ENCODE measurements at places on chromosomes 16 and 17. TPM values are rescaled to one million over a fixed set of nuclear protein-coding genes. Genes with fewer than 3 reads are reported as not detected.

The GGA2 gene
- total RNA-seq = 38.8 TPM

The VAT1L gene
- 19.0 TPM for total RNA-seq

The ZNF19 gene
- 8.6 TPM for total RNA-seq

The SMARCD2 gene
- total RNA-seq = 402 TPM

The TNFRSF13B gene
- total RNA-seq = not detected

The NLRC3 gene
- total RNA-seq = 0.90 TPM

The ANKRD40CL gene
- not detected for total RNA-seq

The PRAC2 gene
- not detected for total RNA-seq

The ARHGAP44 gene
- 2.4 TPM for total RNA-seq

The SLC2A4 gene
- total RNA-seq = 5.2 TPM

The B4GALNT2 gene
- not detected for total RNA-seq

Data from tibial nerve (tissue), 4 donors.